ENCODE measurements at places on chromosomes 5 and 9.

- no peak for DNase-seq
These were observed 62.7 kb upstream of the GRAMD2B start for GRCh38 chr5:126360467-126360866.

DNA sequence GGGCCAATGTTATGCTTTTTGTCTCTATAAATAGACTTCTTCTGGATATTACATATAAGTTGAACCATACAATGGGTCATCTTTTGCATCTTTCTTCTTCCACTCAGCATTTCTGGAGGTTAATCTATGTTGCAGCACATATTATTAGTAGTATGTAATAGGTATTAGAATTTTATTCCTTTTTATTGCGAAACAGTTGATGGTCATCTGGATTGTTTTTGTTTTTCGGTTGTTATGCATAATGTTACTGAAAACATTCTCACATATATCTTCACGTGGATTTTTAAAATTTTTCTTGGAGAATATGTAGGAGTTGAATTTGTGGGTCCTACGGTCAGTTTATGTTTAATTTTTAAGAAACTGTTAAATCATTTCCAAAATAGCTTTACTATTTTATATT is 466.8 kb downstream of the SLCO4C1 start:
- no peak for DNase-seq

GRCh38 chr5:81819556-81820317 is 68.8 kb upstream of the SSBP2 start:
- no peak for DNase-seq

DNA sequence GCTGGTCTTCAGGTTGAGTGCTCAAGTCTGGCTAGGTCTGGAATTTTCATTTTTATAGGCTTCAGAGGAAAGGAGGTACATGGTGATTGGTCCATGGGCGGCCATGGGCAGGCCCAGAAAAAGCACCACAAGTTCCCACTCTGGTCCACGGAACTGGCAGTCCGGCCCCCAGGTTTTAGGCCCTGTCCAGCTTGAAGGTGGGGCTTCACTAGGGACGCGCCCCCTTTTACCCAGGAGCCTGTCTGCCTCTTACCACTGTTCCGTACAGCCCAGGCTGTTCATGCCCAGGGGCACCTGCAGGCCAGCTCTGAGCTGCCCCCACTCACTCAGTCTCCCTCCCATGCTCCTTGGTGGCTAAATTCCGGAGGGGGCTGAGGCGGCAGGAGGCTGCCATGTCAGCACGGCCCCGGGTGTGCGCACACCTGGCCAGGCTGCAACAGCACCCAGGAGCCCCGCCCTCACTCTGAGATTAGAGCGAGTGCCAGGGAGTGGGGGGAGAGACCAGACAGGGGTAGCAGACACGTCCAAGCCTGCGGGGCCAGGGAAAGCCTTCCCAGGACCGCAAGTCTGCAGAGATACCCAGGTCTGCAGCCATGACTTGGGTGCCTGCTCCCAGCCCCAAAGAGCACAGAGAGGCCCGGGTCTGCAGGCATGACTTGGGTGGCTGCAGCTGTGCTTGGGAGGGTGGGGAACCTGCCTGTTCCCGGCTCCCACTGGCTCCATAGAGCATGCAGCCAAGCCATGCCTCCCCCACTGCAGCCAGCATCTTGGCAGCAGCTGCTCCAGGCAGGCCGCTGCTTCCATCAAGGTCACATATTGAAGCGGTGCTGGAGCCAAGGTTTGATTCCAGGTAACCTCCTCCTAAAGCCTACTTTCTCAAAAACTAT is 390.2 kb upstream of the SGCD start:
- no peak for DNase-seq

DNA sequence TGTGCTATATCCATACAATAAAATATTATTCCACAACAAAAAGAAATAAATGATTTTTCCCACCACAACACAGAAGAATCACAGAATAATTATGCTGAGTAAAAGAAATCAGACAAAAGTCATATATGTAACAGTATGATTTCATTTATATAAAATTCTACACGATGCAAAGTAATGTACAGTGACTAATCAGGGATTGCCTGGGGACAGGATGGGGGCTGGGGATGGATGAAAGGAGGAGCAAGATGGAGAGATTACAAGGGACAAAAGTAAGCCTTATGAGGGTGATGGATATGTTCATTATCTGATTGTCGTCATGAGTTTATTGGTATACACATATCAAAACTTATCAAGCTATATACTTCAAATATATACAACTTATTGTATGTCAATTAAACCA is 154.0 kb downstream of the FBN2 start:
- DNase-seq = no peak
